ENCODE measurements at places on chromosomes 13 and 19. TPM values are rescaled to one million over a fixed set of nuclear protein-coding genes. Genes with fewer than 3 reads are reported as not detected.

The KIR2DL4 gene
- not detected for total RNA-seq

The F2RL3 gene
- total RNA-seq, result 1.3 TPM

The PTH2 gene
- not detected for total RNA-seq

The VSIG10L gene
- 2.5 TPM for total RNA-seq

The ZNF544 gene
- 34.2 TPM for total RNA-seq

The CEACAM7 gene
- 10.8 TPM for total RNA-seq

The ZNF563 gene
- total RNA-seq, result 5.1 TPM

All from tongue (tissue), 3 donors.